Astrocyte of the spinal cord (primary cell): ENCODE measurements at places on chromosomes 5 and 9.

- no peak for DNase-seq
Measured at GRCh38 chr9:126883636-126884035, 23.2 kb downstream of the ZBTB34 start.

DNA sequence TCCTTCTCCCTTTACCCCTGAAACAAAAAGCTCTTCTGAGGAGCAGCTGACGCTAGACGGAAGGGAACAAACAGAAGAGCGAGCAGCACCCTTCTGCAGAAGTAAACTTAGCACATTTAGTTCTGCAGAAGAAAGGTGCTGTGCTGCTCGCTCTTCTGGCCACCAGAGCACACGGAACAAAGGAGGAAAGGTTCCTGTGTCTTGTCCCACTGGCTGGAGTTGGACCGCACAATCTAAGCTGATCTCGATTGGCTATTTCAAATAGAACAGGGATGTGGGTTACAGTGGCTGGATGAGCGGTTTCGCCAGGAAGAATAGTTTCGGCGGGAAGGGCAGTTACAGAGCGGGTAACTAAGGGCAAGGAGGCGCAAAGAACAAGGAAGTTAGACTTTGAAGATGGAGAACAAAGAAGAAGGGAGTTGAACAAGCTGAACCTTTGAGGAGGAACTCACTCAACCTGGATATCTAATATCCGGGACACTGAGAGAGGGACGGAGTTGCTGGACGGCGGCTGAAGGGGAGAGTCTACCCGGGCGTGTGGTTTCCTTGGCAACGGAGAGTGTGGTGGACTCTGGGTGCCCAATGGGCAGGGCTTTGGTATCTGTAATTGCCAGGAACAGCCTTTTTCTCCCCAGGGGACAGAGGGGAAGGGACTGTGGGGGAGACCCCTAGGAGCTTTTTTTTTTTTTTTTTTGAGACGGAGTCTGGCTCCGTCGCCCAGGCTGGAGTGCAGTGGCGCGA lies 7.1 kb downstream of the GTF3C5 start:
- no peak for DNase-seq

GRCh38 chr9:132849185-132849706 lies 28.8 kb downstream of the AK8 start:
- no peak for DNase-seq

DNA sequence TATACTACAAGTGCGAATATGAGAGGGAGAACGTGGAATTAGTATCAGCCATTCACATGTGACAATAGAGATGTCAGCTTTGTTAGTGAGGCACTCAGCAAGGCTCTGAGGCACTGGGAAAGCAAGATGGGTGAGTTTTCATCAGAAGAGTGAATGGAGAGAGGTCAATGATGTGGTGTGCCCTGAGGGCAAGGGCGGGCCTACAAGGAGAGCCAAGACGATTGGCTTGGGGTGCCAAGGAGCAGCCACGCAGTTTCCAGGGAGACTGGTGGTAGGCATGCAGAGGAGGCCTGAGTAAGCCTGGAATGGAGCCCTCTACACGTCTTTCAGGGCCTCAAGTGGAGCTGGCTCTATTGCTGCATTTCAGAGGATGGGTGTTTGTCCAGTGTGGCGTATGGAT lies 24.7 kb downstream of the BTF3 start:
- DNase-seq: no peak

DNA sequence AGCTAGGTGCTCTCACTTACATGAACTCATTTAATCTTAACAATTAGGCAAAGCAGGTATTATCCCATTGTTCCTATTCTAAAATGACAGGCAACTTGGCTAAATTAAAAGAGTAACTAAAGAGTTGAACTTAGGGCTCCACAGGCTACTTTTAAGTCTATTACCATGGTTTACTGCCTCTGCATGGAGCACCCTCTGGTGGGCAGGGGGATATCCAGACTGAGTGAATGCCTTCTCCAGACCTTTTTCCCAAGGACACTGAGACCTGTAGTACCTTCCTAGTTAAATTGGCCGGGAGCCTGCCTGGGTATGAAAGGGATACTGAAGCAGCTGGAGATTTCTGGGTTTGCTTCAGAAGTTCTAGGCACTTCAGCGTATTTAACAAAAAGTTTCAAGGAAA lies 238.1 kb downstream of the ELAVL2 start:
- DNase-seq: no peak

- no peak for DNase-seq
Measured at GRCh38 chr5:32769711-32770110, 58.6 kb downstream of the NPR3 start.

DNA sequence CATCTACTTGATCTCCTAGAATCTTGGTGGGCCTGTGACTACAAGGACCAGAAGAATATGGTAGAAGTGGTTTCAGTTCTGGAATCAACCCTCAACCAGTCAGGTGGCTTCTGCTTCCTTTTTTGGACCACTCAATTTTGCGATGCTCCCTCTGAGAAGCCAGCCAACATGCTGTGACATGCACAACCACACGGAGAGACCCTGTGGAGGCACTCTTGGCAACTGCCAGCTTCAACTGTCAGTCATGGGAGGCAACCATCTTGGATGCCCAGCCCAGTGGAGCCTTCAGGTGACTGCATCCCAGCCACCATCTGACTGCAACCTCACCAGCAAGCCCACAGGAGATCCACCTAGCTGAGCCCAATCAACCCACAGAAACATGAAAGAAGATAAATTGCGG lies 137.3 kb downstream of the FAM114A2 start:
- DNase-seq: no peak

- no peak for DNase-seq
Measured at GRCh38 chr5:42772265-42772993, 15.8 kb downstream of the CCDC152 start.

- DNase-seq: peak; percentile 24
Measured at GRCh38 chr9:125739436-125739835, 7.7 kb upstream of the PBX3 start.

GRCh38 chr5:8675182-8675581 lies 806.2 kb downstream of the MTRR start:
- DNase-seq: no peak
